ENCODE measurements at places on chromosomes 5 and 9. TPM values are rescaled to one million over a fixed set of nuclear protein-coding genes. Genes with fewer than 3 reads are reported as not detected.

DNA sequence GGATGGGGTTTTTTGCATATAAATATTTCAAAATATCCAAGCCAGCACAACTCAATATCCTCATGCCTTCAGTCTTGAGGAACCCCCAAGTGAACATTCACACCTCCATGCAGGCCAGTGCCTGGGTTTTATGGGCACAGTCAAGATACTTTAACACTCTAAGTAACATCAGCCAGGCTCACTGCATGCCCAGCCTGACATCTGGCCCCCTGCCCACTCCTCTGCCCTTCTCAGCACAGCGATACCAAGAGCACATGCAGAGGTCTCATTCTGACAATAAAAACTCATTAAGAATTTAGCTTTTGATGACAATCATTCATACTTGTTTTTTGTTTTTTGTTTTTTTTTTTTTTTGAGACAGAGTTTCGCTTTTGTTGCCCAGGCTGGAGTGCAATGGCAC lies 250.0 kb downstream of the CWC27 start:
- no peak for DNase-seq

- DNase-seq, result peak; percentile 4
Measured at GRCh38 chr9:7324152-7324598, 475.4 kb downstream of the DMAC1 start.

DNA sequence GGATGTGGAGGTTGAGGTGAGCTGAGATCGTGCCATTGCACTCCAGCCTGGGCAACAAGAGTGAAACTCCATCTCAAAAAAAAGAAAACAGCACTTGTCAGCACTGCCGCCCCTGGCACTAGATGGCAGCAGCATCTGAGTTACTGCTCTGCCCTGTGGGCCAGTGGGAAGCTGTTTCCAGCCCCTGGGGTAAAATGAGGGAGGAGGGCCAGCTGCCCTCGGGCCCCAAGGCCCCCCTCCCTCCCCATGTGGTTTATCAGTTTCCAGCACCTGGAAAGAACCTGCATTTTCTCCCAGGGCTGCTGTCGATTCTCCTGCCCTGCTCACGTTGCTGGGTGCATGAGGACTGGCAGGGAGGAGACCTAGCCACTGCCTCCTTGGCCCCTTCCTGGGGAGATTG lies 13.2 kb upstream of the CEL start:
- DNase-seq, result no peak

CCDC69 gene
- polyA plus RNA-seq, result 2.3 TPM
